ENCODE measurements at places on chromosomes 16 and 17.

DNA sequence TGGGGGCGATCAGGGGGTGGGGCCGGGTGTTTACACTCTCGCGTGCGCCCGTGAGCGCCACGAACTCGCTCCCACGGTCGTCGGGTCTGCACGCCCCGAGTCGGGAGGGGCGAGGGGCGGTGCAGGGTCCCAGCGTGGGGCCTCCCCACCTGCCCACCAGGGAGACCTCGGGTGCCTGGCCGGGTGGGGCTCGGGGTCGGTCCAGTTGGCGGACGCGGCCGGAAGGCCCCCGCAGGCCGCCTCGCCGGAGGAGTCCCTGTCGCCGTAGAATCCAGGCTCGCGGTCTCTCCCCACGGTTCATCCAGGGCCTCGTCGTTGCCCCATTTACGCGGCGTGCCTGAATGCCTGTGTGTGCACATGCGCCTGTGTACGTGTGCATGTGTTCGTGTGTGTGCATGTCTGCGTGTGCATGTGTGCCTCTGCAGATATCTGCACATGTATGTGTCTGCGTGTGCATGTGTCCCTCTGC is 510 bp upstream of the RAB40B start:
- no peak for DNase-seq

- DNase-seq: no peak
Measured at GRCh38 chr16:79623824-79624223, 23.3 kb upstream of the MAF start.

- DNase-seq: no peak
Measured at GRCh38 chr16:51200793-51201192, 49.7 kb upstream of the SALL1 start.

- no peak for DNase-seq
Measured at GRCh38 chr16:89811321-89811720, 5.1 kb downstream of the FANCA start.

DNA sequence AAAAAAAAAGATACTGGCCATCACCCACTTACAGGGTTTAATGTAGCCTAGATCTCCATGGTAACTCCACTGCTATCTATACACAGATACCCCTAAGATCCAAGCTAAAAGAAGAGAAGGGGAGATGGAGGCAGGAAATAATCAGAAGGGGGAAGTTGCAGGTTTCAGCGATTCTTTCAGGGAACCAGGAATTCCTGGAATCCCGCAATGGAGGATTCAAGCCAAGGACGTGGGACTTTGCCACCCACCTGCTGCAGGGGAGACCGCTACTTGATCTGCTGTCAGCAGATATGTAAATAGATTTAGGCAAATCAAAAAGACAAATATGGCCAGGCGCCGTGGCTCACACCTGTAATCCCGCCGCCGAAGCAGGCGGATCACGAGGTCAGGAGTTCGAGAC is 121.1 kb downstream of the AIPL1 start:
- no peak for DNase-seq

GRCh38 chr16:53717577-53717976 is 13.6 kb downstream of the FTO start:
- no peak for DNase-seq

DNA sequence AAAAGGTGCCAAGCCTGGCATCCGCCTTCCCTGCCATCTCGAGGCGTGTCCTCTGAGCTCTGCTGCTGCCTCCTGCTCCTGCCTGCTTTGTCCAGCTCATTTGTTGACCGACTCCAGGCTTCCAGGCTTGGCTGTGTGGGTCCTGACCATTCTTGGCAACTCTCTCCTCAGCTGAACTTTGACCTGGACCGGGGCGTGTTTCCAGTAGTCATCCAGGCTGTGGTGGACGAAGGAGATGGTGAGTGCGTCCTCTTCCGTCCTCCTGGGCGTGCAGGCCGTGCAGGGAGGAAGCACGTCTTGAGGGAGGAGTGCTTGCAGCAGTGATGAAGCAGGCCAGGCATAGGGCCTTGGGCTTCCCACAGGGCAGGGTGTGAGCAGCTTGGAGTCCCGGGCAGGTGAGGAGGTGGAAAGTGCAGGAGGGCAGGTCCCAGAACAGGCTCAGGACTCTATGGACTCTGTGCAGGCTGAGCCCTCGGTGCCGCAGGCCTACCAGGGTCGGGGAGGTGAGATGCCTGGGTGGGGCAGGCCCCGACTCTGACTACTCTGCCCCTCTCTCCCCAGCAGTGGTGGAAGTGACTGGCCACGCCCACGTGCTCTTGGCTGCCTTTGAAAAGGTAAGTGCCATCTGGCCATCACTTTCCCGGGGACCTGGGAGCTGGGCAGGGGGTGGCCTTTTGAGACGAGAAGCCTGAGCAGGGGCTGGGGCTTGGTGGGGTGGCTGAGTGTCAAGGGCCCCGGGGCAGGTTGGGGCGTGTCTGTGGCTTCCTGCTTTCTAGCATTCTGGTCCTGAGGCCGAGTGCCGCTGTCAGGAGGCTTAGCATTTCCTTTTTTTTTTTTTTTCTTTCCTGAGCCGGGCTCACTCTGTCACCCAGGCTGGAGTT is 28.6 kb upstream of the NUDT16L1 start:
- peak; percentile 65 for DNase-seq

DNA sequence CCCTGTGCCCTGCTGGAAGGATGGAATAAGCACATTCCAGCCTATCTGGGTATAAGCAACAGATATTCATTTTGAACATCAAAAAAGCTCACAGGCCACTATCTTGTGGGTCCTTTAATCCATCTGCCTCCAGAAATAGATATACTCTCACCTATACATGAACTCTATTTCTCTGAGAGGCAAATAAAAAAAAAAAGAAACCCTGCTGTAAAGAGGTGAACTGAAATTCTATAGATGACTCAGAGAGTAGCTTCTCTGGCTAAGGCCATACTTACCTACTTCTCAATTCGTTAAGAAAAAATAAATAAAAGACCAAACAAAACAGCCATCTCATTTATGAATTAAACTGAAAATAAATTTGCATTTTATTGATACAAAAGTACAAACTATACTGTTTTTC is 86.3 kb downstream of the DYNLRB2 start:
- DNase-seq: peak; percentile 52

- DNase-seq: no peak
Measured at GRCh38 chr17:36717088-36717487, 115.7 kb downstream of the MRM1 start.

DNA sequence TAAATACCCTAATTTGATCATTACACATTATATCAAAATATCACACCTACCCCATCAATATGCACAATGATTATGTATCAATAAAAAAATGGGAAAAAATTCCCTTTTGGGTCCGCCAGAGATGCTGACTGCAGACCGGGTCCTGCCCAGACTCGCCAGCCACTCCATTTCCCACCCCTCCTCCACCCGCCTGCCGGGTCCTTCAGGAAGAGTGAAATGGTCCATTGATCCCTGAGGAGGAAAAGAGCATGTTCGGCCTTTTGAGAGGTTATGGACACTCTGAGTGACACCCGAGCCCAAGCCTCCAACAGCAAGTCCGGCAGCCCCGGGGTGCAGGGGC is 123.9 kb upstream of the ZFHX3 start:
- DNase-seq: no peak

- DNase-seq: no peak
Measured at GRCh38 chr17:57385975-57386374, 129.7 kb downstream of the MSI2 start.

DNA sequence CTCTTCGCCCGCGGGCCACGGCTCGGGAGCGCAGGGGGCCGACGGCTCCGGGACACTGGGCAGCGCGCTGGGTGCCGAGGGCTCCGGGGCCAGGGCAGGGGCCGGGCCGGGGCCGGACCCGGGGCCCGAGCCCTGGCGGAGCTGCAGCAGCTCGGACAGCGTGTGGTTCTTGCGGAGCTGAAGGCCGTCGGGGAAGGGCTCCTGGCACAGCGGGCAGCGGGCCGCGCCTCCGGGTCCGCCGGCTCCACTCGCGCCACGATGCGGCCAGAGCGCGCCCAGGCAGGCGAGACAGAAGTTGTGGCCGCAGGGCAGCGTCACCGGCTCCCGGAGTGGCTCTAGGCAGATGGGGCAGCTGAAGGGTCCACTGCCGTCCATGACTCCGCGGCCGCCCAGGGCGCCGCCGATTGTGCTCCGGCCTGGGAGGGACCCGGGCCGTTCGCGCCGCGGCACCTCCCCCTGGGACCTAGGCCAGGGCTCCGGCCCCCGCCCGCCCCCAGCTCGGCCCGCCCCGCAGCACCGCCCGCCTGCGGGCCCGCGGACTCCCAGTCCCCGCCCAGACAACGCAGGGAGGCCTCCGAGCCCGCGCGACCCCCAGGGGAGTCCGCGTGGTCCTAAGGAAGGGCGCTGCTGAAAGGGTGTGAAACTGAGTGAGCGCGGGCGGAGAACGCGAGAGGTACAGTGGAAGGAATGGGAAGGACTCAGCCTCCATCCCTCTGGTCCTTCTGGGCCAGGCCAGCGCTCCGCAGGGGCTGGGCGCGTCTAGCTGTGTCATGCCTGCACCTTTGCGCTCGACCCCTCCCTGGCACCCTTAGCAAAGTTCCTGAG is at the start of gene TRIM47:
TRIM47 (minus strand) TSS at position 408 of the 825 bp plus-strand sequence; CDS start at position 375, 33 bp downstream.
- no peak for DNase-seq

DNA sequence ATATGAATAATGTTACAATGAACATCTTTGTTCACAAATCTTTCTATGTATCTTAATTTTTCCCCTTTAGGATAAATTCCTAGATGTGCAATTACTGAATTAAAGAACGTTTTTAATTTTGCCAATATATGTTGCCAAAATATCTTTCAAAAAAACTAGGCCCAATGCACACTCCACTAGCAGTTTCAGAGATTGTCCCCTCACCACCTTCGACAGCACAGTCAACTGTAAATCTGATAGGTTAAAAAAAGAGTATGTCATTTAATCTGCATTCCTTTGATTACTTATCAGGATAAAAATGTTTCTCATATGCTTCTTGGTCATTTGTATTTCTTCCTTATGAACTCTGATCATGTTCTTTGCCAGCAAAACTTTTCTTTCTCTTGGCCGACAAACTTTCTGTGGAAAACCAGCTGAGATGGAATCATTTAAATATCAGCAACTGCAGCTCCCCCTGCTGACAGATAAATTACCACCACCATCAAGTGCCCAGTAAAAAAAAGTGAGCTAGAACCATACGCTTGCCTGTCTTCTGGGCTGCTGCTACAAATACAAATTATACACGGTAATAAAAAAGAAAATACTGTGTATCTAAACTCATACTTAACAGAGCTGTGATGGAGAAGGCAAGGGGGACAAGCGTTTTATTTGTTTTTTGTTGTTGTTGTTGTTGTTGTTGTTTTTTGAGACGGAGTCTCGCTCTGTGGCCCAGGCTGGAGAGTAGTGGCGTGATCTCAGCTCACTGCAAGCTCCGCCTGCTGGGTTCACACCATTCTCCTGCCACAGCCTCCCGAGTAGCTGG is 19.6 kb upstream of the KANSL1 start:
- DNase-seq: peak; percentile 51

DNA sequence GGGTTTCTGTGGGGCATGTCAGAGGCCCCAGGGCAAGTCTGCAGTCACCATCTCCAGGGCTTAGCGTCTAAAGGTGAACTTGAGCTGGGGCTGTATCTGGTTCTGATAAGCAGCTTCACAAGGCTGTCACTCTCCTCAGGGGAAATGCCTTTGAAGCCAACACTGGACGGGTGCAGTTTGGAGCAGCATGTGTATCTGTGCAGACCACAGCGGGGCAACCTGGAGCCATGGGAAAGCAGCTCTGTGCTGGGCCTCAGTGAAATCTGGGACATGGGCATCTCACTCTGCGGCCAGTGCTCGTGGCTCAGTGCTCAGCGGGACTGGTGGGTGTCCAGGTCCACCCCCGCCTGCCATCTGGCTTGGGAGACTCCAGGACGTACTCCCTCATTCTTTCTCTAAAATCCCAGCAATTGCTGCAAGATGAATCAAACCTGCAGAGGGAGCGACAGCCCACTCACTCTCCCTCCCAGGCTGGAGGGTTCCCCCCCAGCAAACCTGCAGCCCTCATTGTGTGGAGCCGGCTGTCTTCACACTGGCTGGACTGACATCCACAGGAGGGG is 63.5 kb downstream of the PRMT7 start:
- no peak for DNase-seq

- DNase-seq: no peak
Measured at GRCh38 chr16:53041320-53042051, 11.2 kb downstream of the CHD9NB start.

DNA sequence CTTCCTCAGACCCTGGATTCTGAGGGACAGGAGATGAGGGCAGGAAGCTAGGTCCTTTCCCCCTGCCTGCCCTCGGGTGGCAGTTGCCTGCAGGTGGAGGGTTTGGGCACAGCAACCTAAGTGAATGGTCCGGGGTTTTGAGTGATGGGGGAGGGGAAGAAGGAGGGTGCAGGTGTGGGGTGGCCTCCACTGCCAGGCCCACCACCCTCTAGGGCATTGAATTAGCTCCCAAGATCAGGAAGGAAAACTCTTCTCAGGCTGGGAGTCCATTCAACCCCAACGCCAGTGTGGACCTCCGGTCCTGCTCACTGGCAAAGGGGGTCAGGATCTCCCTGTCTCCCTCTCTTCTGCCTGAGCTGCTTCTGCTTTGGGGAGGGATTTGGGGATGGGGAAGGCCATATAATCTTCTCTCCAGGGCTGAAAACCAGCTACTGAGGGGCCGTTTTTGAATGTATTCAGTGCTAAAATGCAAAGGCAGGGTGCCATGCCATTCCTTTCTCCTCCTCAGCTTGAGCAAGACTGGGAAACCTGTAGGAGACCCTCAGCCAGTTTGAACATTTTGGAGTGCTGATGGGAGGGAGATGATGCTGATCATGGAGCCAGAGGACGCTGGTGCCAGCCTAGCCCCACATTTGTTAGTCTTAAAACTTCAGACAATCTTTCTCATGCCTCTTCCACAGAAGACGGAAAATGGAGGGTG is 18.8 kb downstream of the GRB7 start:
- DNase-seq: no peak

DNA sequence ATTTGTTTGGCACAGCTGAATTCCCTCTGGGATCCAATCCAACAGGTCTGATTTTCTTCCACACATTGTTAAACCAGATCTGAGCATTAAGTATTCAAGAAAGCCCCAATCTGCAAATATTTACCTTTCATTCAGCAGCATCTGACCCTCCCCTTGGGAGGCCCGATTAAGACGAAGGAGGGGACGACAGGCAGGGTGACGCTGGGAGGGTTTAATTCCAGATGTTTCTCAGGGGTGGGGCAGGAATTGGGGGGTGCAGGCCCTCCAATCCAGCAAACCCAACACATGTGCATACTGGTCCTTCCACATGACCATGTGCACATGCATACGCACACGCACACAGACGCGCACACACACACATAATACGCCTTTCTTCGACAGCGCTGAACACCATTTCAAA is 240.5 kb downstream of the GSG1L start:
- DNase-seq: no peak

GRCh38 chr16:78022347-78023060 is at the start of gene CLEC3A:
Gene CLEC3A, plus strand, starts transcription at chr16:78022548. Its CDS starts 79 bp downstream, at chr16:78022627.
- no peak for DNase-seq

- no peak for DNase-seq
Measured at GRCh38 chr16:30997725-30998711, 12.4 kb downstream of the STX1B start.

GRCh38 chr17:79085154-79085920 is 10.7 kb downstream of the ENGASE start:
- DNase-seq: no peak

- DNase-seq: no peak
Measured at GRCh38 chr17:81128774-81129173, 36.5 kb upstream of the PVALEF start.

Data from GM12891 (cell line).